ENCODE measurements at places on chromosomes 12 and 14.

GRCh38 chr12:101781834-101782233 lies 42.6 kb upstream of the SYCP3 start:
- no peak for DNase-seq

- DNase-seq = no peak
Observed at GRCh38 chr12:66066137-66066928, 64.2 kb downstream of the LLPH start.

GRCh38 chr12:751192-751998 lies 984 bp upstream of the WNK1 start:
- peak; percentile 82 for DNase-seq

GRCh38 chr14:95270203-95270602 lies 49.5 kb downstream of the CLMN start:
- no peak for DNase-seq

GRCh38 chr14:81427348-81428058 lies 27.4 kb upstream of the STON2 start:
- no peak for DNase-seq

- DNase-seq = no peak
Observed at GRCh38 chr14:73729556-73730265, 15.5 kb upstream of the PNMA1 start.
